ENCODE measurements at places on chromosomes 13 and 19.
A peak's percentile ranks its signal among the peaks of the same experiment; 100 is the strongest.

- DNase-seq, result no peak
Observed at GRCh38 chr13:52797176-52797575, 51.3 kb downstream of the PCDH8 start.

DNA sequence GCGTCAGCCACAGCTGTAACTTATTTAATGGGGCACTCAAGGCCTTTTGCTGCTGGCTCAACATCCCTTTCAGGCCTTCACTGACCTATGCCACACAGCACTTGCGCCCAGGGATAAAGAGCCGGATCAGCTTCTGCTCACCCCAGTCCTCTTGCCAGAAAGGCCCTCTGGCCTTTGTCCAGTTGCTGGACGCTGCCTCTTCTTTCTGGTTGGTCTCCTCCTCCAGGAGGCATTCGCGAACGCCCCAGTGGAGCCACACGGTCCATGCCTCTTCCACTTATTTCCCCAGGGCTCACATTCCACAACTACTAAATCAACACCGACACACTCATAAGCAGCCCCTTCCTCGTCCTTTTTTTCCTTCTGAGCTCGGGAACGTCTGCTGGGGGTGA lies 3.7 kb upstream of the ZNF329 start:
- no peak for DNase-seq

- DNase-seq, result no peak
Observed at GRCh38 chr13:33249066-33249465, 36.5 kb downstream of the STARD13 start.

GRCh38 chr19:5170329-5170745 lies 170.3 kb downstream of the PTPRS start:
- DNase-seq, result peak; percentile 35

DNA sequence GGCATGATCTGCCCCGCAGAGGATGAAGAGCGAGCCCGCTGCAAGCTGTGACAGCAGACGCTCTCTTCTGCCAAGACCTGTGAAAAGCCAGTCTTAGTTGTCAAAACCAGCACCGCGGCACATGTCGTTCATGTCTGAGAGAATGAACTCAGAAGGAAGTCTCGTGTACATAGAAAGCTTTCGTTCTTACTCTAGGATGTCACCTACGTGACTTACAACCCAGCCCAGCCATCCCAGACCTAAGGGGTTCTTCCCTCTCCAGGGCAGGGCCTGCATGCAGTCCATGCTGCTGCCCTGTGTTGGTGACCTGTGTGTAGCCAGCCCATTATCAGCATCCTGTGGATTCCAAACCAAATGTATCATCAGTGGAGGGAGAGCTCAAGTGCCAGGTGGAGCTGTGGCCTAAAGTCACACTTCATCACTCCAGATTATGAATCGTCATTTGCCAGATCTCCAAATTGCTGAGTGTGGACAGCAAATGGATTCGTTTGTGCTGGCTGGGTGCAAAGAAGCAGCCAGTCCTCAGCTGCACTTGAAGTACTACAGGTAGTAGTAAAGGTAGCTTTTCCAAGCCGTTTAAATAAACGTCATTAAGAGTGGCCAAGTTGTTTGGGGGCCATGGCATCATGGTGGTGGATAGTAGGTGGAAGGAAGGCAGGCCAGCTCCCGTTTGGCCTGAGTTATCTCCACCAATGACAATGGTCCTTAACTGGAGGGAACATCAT lies 73.9 kb upstream of the GPR183 start:
- peak; percentile 44 for DNase-seq

- no peak for DNase-seq
Observed at GRCh38 chr13:93865235-93865634, 614.2 kb downstream of the DCT start.

- no peak for DNase-seq
Observed at GRCh38 chr19:45782820-45783785, 813 bp upstream of the DMPK start.

DNA sequence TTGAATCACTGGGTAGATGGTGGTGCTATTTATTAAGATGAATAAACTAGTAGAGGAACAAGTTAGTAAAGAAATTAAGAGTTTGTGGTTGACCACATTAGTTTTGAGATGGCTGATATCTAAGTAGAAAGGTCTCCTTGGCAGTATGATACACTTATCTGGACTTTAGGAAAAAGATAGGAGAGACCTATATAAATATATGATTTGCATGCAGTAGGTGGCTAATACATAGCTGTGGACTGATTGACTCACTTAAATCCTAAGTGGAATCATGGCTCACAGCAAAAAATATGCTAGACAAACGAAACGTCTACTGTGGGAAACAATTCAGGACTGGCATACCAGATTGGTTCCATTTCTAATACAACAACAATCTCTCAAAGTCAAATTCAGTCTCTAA lies 92.0 kb downstream of the CAB39L start:
- no peak for DNase-seq

DNA sequence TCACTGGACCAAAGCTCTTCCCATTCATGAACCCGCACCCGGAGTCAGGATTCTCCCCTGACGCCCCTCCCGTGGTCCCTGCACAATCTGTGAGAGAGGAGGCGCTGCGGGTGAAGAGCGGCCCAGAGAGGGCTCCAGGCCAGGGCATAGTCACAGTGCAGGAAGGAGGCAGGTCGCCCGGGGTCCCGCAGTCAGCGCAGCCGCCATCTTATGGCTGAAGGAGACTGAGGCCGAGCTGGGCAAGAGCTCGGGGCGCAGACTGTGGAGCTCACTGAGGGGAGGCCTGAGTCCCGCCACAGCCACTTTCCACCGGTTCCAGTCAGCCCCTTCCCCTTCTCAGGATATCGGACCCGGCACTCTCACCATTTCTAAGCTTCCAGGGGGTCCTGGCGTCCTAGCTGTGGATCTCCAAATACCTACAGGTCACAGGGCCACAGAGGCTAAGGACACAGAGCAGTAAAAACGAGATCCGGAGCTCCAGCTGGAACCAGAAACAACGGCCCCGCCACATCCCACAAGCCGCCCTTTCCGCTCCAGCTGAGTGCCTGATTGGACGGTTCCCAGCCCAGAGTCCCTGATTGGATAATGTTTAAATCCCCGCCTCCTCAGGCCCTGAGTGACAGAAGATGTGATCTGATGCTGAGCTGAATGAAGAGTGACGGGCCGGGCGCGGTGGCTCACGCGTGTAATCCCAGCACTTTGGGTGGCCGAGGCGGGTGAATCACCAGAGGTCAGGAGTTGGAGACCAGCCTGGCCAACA lies at the start of gene ZNF99:
Gene ZNF99, minus strand, starts transcription at position 501 of the 760 bp plus-strand sequence. Its CDS starts 135 bp downstream, at position 366.
- DNase-seq, result no peak

DNA sequence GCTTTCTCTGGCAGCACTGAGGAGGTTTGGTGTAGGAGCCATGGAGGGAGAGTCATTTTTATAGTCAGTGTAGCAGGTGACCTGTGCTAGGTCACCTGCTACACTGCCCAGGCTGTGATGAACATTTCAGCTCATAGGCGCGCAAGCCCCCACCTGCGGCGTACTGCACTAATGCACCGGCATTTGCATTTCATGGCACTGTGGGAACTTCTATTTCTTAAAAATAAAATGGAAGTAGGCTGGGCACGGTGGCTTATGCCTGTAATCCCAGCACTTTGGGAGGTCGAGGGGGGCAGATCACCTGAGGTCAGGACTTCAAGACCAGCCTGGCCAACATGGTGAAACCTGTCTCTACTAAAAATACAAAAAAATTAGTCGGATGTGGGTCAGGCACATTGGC lies 101.0 kb downstream of the SLC7A1 start:
- no peak for DNase-seq

DNA sequence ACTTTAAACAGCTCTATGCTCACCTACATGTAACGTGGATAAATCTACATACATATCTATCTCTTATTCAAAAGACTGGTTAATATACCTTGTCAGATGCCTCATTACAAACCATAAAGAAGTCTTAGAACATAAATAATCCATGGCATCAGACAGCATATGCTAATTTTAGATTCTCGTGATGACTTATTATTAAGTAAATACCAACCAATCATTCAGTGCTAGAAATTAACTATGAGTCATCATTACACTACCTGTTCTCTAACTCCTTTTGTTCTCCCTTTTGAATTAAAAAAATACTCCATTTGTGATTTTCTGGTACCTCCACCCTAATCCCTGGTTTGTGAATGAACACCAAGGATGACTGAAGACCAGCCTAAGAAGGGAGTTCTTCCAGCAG lies 754.3 kb upstream of the ARGLU1 start:
- no peak for DNase-seq

GRCh38 chr19:35379992-35380391 lies 9.1 kb downstream of the GPR42 start:
- DNase-seq, result no peak

GRCh38 chr13:28750187-28751045 lies 31.6 kb upstream of the SLC46A3 start:
- DNase-seq, result no peak

GRCh38 chr19:34306213-34306661 lies 51.9 kb downstream of the GARRE1 start:
- no peak for DNase-seq

- no peak for DNase-seq
Observed at GRCh38 chr19:53907193-53907581, 1.9 kb upstream of the CACNG7 start.

DNA sequence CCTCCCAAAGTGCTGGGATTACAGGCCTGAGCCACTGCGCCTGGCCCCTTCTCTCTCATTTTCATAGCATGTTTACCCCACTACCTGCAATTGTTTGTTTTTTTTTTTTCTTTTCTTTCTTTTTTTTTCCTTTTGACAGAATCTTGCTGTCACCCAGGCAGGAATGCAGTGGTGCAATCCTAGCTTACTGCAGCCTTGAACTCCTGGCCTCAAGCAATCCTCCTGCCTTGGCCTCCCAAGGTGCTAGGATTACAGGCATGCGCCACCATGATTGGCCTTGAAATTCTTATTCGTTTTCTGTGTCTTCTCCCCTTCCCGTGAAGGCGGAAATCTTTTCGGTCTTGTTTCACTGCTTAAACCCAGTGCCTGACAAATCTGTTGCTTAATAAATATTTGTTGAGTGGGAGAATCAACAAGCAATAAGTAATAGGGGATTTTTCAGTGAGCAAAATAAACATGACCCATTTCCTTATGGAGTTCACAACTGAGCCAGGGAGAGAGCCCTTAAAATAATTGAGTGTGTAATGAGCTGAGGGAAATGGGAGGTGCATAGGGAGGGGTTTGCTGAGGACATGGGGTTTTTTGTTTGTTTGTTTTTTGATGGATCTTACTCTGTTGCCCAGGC lies 1.8 kb upstream of the INSR start:
- DNase-seq, result no peak

DNA sequence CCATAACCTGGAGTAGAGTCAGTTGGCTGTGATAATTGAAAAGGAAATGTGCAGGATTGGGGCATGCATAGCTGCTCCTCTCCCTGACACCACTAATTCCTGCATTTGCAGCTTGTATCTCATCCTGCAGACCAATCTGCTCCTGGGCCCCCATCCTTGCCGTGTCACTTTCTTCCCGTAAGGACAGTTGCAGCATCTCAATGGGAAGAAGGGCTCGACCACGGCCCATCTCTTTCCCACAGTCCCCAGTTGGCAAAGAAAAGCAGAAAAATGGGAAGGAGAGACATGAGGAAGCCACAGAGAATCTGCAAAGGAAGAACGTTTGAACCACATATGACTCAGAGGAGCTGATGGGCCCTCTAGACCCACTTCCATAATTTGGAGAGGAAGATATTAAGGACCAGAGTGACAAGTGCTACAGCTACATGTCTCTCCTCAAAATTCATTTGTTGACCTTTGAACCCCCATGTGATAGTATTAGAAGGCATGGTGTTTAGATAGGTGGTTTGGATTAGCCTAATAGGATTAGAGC lies 1.8 kb upstream of the SIGLEC12 start:
- no peak for DNase-seq

DNA sequence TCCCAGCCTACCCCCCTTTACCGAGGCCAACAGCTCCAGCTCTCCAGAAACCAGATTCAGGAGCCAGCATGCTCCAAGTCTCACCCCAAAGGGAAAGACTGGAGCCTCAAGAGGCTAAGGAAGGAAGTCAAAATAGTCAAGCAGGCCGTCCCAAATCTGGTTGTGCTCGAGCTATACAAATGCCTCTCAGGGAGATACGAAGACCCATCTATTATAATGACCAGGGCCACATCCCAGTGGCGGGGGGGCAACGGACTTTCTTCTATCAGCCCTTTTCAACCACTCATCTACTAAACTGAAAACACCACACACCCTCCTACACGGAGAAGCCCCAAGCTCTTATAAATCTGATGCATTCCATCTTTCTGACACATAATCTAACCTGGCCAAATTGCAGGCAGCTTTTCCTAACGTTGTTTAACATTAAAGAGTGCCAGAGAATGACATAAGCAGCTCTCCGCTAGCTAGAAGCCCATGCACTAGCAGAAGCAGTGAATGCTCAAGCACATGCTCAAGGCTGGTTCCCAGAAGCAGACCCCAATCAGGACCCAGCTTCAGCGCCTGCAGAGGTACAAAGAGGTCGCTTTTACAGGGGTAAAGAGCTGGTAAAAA lies 104.6 kb upstream of the ZNF98 start:
- no peak for DNase-seq

DNA sequence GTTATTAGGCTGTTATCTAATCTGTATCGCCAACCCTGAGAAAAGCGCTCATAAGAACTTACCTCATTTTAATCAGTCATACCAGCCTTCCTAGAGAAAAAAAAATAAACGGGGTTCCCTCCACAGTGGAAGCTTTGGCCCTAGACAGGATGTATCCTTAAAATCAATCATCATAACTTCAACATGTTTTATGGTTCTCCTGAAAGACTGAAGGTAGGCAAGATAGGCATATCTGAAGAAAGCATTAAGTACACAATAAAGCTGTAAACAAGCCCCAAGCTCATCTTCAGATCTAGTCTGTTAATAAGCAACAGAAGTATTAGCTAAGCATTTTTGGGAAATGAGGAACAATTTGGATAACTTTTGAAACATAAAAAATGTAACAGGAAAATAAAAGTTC lies 18.7 kb upstream of the SERP2 start:
- DNase-seq, result no peak

DNA sequence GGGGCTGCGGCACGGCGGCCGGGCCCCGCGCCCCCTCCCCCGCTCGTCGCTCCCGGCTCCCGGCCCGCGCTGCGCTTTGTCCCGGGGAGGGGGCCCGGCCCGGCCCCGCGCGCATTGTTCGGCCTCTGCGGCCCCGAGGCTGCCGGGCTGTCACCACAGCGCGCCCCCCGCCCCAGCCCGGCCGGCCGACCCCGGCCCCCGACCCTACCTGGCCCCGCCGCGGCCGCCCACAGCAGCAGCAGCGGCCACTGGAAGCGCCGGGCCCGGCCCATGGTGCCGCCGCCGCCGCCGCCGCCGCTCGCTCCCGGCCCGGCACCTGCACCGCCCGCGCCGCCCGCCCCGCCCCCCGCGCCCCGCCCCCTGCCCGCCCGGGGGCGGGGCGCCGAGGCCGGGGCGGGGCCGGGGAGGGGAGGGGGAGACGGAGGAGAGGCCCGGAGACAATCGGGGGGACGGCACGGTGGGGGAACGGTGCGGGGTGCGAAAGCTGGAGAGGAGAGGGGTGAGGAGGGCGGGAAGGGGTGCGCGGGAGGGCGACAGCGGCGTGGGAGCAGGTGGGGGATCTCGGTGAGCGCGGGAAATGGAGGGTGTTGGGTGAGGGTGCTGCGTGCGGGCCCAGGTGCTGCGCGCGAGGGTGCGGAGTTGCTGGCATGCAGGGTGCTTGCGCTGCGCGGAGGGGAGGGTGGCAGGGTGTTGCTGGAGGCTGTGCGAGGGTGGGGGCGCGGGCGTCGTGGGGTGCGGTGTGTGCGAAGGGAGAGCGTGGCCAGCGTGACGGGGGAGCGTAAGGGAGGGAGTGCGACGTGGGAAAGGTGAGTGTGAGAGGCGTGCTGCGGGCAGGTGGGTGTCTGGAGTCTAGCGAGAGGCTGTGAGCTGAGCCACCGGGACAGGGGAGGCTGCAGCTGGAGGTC lies at the start of gene CADM4:
Gene CADM4, minus strand, starts transcription at position 332 of the 905 bp plus-strand sequence. Its CDS starts 60 bp downstream, at position 272.
- DNase-seq, result no peak
